ENCODE measurements at places on chromosomes 13 and 19.

DNA sequence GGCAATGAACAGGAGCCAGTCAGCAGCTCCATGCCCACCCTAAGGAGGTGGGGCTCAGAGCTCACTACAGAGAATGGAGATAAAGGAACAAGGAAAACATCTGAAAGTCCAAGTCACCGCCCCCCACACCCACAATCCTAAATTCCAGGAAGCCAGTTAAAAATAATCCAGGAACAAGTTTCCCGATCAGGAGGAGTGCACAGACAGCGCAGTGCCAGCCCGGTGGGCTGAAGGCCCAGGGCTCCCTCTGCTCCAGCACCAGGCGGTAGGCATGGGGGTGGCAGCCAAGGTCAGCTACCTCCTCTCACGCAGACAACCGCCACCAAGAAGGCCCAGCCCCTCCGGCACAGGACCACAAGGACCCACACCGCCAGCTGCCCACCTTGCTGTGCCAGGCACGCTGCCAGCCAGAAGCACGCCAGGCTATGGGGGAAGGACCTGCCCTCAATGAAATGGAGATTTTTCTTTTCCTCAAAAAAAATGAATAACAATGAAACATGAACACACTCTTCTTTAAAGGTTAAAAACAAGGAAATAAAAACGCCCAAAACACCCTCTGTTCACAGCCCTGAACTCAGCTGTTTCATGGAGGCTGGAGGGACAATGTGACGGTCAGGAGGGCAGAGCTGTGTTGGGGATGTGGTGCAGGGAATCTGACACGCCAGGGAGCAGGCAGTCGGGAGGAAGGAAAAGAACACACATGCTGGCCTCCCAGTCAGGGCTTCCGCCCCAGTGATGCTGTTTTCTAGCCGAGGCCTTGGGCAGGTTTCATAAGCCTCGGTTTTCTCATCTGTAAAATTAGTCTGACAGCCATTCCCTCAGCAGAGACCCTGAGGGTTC, 11.0 kb downstream of the STK24 start:
- DNase-seq = no peak

DNA sequence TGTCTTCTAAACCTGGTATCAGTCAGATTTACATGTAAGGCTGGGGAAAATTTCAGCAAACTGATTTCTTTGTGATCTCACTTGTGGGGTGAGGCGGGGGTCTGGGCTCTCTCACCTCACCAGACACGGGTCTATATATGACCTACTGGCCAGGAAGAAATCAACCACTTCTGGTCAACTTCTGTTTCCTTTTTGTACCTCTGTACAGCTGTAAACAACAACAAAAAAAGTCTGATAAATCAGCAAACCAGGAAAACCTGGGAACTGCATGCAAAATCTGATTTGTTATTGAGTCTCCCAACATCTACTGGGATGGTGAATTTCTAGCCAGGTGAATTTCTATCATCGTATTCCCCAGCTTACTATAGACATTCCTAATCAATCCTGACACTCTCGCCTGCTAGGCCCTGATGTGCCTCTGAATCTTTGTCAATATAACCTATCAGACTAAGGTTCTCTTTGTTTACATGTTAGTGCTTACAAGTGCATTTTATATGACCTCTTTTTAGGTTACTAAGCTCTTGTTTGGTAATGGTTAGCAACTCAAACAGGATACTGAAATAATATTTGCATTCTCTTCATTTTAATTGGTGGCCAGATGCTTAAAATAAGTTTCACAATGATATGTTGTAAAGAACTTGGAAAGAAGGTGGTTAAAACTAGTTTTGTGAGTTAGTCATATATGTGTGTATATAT, 77.7 kb downstream of the LRRC63 start:
- DNase-seq = no peak

DNA sequence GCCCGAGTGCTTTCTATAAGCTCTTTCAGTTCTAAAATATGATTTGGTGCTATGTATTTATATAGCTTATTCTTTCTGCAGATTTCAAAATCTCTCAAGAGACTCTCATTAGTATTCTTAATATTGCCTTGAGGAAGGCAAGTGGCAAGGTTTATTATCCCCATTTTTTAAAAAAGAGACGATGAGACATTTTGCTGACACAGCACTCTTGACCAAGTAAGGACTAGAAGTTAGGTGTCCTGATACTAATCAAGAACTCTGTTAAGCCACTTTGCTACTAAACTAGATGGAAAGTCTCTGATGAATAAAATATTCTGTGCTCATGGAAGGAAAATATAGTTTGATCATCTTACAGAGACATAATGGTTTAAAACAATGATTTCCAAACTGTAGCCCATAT, 164.7 kb downstream of the MZT1 start:
- no peak for DNase-seq

DNA sequence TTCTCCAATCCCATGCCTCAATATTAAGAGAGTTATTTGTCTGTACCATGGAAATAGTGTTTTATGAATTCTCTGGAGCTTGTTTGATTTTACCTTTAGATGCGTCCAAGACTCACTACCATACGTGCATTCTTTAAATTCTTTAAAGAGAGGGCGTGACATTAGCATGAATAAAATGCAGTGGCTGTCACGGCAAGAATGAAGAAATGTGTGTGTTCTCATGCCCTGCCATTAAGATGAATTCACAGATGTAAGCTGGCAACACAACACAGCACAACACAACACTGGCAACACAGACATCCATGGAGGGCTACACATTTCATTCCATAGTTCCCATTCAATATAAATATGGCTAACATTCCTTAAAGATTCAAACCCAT, 213.4 kb downstream of the ENOX1 start:
- peak; percentile 43 for DNase-seq

DNA sequence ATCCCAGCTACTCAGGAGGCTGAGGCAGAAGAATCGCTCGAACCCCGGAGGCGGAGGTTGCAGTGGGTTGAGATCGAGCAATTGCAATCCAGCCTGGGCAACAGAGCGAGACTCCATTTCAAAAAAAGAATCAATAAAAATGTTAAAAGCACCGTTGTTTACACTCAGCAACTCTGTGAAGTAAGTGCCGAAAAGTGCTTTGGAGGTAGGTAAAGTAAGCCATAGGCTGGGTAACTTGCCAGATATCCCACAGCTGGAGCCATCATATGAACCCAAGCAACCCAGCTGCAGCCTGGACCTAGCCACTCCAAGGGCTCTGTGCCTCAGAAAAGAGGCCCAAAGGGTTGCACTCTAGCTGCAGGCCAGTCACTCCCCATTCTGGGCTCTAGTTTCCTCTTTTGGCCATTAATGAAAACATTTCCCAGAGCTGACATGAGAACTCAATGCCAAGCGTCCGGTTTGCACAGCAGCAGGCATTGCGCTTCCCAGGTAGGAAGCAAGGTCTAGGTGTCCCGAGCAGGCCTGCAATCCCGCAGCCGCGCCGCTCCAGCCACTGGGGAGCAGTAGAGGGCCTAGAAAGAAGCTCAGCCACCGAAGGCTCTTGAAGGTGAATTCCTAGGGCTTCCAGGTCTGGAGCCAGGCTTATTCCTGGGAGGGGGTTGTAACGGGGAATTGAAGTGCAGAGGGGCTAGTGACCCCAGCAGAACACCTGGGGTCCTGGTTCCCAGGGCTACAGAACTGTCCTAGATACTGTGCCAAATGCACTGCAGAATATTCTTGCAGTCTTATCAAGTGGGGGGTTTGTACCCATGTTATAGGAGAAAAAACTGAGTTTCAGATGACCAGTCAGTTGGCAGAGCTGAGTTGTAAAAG, 4.1 kb upstream of the CD79A start:
- DNase-seq = peak; percentile 58

DNA sequence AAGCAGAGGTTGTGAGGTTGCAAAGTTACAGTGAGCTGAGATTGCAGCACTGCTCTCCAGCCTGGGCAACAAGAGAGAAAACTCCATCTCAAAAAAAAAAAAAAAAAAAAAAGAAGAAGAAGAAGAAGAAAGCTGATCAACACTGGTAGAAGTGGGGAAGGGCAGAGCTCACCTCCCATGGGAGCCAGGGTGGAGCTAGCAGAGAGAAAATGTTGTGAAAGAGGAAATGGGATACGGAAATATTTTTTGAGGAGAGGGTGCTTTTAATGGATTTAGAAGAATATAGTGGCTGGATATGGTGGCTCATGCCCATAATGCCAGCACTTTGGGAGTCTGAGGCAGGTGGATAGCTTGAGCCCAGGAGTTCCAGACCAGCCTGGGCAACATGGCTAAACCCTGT, 6.8 kb downstream of the GPR42 start:
- DNase-seq = no peak

GRCh38 chr13:94454906-94455305, 24.6 kb downstream of the DCT start:
- peak; percentile 13 for DNase-seq

DNA sequence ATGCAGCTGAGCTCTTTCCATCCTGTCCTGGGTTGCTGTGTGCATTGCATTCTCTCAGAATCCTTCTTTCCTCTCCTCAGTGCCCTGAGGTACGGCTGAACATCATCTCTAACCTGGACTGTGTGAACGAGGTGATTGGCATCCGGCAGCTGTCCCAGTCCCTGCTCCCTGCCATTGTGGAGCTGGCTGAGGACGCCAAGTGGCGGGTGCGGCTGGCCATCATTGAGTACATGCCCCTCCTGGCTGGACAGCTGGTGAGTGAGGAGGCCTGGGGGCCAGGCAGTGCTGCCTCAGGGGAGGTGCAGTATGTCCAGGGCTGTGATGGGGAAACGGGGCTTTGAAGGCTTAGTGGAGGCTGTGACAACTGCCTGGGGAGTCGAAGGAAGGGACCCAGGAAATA, 29.8 kb downstream of the PPP2R1A start:
- no peak for DNase-seq

DNA sequence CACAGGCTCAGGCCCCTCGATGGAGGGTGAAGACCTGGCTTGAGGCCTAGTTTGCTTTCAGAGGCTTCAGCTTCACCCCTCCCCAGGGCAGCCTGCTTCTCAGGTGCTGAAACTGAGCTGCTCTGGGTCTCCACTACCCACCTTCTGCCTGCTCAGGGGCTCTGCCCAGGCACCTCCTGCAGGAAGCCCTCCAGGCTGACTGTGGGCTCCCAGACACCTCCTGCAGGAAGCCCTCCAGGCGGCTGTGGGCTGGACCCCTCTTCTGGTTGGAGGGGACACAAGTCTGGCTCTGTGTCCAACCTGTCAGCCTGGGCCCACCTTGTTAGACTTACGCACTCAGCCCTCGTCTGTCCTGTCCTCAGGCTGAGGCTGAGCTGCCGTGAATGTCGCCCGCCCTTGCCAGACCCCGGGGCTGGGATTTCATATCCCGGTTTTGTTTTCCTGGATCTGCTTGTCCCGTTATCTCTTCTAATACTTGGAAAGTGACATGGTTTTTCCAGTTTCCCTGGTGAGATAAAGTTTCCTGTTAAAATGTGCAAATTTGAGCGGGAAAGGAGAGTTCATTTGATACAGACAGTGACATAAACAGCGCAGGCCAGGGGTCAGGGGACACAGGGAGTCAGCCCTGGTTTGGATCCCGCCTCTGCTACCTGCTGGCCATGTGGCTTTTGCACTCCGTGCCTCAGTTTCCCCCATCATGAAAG, 20.8 kb upstream of the MISP start:
- DNase-seq = no peak

- no peak for DNase-seq
These were observed 86.8 kb upstream of the STARD13 start for GRCh38 chr13:33372251-33372919.

DNA sequence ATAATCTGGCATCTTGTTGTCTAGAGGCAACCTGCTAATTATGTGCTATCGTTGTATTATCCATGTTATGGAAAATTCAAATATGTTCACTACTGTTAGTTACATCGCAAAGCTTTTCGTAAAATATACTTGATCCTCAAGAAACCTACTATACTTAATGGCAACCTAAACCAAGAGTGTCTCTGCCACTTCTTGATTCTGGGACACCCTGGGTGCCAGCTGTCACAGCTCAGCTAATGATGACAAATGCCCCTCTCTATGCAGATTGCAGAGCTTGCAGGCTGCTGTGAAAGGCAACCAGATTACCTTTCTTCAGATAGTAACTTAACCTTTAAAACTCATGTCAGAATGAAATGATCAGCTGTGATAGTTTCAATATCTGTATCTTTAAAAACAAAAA, 8.9 kb upstream of the MAB21L1 start:
- no peak for DNase-seq

GRCh38 chr19:32345261-32346207, at the start of gene ZNF507:
Gene ZNF507, plus strand, starts transcription at chr19:32345610. Its CDS starts 7,221 bp downstream, at chr19:32352831.
- DNase-seq = peak; percentile 55

DNA sequence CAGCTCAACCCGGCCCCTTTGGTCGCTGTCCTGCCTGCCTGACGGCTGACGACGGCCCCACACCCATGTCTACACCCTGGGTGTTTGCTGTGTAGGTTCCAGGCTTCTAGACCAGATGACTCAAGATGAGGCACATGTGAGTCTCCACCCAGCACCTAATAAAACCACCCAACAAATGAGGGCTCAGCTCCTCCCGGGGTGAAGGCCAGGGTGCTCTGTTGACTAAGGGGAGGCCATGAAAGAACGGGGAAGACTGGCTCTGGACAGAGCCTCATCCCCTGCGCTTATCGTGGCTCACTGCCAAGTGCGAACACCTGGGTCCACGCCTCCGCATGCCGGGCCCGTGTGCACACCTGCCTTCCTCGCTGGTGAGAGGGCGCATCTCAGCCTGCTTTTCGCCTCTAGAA, 39.6 kb downstream of the COL4A2 start:
- no peak for DNase-seq

- DNase-seq = no peak
These were observed 7.0 kb downstream of the BLVRB start for GRCh38 chr19:40458597-40458974.

- DNase-seq = no peak
These were observed 41.1 kb upstream of the CCNE1 start for GRCh38 chr19:29770648-29771047.

DNA sequence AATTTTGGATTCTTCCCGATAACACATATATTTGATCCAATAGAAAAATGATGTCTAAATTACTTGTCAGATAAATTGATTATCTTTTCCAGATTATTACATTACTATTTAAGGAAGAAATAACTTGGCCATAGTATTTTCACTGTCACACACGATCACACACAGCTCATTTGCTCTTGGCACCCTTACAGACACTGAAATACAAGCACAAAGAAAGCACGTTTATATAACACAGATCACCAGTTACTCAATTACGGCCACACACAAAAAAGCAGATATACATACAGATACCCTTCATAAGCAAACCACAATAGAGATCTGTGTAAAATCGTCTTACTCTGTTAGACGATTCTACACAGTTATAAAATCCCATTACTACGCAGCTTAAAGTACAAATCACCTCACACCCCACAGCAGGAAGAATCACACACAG, 716 bp upstream of the ZNF420 start:
- DNase-seq = peak; percentile 32

DNA sequence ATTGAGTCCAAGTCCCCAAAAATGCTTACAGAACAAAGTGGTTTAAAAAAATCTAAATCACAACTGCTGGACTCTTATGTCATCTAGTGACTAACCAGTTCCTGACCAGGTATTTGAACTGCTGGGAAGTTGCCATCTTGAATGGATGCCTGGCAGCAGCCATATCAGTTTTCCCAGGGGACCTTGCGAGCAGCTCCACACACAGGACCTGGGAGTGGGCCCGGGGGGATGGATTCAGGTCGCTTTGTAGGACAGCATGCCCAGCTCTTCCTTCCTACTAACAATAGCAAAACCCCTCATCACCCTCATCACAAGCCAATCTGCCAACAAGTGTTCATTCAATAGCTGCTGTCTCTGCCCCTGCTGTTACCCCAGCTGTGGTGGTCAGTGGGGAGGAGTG, 65.3 kb downstream of the KCTD15 start:
- no peak for DNase-seq

- DNase-seq = no peak
These were observed 1327.6 kb downstream of the UQCRFS1 start for GRCh38 chr19:27885359-27885758.
